ENCODE measurements at places on chromosomes 16 and 17.

- DNase-seq, result no peak
Observed at GRCh38 chr17:57078274-57078673, 6.8 kb upstream of the AKAP1 start.

GRCh38 chr16:66493490-66494401 is 56.2 kb downstream of the TK2 start:
- DNase-seq, result no peak

DNA sequence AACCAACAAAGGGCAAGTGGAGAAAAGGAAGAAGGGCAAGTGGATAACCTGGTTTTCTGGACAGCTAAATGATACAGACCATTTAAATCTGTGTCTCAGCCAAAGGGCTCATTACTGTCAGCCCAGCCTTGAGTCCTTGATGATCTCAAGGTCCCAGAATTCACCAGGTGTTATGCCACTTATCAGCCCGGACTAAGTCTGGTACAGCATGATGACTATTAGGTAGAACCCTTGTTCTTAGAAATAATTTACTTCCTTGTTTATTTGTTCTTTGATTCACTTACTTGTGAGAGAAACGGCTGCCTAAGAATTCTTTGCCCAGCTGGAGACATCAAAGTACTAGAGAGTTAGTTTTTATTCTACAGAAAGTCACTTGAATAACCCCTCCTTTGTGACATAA is 3.5 kb downstream of the PDILT start:
- no peak for DNase-seq

DNA sequence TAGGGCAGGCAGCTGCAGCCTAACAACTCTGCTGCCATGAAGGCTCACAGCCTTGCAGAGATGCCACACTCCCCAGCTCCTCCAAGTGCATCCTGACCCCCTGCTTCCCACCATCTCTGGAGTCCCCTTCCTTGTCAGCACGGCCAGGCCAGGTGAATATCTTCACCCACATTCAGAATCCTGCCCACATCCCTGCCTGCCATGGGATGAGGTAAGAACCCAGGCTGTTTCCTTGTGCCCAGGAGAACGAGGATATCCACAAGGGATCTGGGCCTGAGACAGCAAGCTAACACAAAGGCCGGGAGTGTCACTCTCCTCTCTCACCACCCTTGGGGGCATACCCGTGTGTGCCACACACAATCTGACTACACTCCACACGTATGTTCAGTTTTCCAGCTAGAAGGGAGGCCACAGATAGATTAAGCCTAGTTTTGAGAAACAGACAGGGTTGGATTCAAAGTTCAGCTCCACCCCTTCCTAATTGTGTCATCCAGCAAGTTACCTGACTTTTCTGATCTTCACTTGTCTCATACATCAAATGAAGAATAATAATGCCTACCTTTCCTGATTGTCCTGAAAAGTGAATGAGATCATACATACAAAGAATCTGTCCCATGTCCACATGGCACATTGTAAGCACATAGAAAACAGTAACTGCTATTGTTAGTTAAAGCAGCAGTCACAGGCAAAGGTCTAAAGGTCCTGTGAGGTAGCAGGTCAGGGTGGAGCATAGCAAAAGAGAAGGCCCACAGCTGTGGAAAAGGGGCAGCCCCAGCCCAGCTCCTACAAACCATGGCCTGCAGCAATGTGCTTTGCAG is 17.4 kb upstream of the SUPT4H1 start:
- DNase-seq, result no peak

DNA sequence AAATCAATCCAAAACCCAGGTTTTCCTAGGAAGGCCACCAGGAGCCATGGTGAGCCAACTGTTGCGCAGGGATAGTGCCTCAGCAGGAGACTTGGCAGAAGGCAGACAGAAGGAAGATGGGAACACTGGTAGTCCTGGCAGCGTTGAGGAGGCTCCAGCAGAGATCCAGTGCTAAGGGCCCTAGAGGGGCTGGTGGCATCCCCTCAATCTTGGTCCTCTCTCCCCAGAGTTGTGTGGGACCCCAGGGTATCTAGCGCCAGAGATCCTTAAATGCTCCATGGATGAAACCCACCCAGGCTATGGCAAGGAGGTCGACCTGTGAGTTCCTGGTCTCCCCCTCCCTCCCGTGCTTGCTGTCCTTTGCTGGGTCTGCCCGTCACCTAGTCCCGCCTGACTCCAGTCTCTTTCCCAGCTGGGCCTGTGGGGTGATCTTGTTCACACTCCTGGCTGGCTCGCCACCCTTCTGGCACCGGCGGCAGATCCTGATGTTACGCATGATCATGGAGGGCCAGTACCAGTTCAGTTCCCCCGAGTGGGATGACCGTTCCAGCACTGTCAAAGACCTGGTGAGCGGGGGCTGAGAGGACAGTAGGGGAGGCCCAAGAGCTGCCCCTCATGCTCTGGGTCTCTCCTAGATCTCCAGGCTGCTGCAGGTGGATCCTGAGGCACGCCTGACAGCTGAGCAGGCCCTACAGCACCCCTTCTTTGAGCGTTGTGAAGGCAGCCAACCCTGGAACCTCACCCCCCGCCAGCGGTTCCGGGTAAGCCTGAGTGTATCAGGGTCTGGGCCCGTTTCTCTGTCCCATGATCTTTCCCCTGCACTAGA is 5.7 kb downstream of the CFAP119 start:
- no peak for DNase-seq

DNA sequence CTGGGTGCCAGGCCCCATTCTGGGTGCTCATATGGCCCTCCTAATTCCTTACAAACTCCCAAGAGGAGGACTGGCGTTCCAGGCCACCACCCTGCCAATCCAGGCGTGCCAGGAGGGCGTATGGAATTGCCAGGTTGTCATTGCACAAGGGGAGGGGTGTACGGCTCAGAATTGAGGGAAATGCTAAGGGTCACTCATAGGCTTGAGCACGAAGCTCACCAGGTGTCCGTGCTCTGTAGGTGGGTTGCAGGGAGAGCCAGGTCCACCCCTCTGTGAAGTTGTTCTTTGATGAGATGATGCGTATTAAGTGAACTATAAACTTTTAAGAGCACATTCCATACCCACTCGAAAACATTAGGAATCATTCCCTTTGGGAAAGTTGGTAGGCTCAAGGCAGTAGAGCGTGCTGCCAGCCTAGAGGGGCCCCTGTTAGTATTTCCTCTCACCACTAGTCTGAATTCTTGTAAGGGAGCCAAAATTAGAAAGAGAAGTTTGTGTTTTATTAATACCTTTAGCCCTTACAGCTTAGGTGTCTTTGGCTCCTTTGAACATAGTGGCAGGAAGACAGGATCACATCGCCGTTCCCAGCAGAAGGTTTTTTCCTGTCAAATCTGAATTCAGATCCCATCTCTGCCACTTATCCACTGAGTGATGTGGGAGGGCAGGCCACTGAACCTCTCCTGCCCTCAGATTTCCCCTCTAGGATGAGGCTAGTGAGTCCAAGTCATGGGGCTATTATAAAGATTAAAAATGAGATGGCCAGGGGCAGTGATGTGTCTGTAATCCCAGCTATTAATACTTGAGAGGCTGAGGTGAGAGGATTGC is 38.7 kb upstream of the NFAT5 start:
- no peak for DNase-seq

DNA sequence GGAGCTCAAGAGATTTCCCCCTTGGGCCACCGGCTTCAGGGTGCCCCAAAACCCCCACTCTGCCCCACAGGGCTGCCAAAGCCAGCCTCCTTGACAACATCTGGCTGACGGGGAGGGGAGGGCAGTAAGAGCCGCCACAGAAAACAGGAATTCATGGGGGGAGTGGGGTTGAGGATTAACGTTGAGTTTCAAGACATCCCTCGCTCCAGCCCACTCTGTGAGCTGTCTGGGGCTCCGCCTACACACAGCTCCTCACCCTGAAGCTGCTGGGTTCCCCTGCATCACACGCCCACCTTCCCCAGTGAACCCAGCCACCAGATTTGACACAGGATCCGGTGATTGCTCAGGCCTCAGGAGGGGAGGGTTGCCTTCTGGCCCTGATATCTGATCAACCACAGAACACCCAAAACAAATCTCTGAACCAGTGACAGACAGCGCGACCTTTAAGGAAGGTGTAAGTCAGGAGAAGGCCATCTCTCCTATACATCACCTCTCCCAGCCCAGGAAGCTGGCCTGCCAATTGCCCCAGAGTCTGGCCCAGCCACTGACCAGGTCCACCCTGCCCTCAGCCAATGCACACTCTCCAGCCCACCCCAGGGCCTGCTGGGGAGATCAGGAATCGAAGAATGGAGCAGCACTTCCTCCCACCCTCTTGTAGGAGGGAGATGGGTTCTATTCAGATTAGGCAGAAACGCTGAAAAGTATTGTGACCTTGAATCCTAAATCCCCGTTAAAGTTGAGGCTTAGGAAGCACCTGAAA is 132.1 kb downstream of the CLEC16A start:
- no peak for DNase-seq

GRCh38 chr17:5784791-5785190 is 200.5 kb upstream of the NLRP1 start:
- DNase-seq, result no peak

DNA sequence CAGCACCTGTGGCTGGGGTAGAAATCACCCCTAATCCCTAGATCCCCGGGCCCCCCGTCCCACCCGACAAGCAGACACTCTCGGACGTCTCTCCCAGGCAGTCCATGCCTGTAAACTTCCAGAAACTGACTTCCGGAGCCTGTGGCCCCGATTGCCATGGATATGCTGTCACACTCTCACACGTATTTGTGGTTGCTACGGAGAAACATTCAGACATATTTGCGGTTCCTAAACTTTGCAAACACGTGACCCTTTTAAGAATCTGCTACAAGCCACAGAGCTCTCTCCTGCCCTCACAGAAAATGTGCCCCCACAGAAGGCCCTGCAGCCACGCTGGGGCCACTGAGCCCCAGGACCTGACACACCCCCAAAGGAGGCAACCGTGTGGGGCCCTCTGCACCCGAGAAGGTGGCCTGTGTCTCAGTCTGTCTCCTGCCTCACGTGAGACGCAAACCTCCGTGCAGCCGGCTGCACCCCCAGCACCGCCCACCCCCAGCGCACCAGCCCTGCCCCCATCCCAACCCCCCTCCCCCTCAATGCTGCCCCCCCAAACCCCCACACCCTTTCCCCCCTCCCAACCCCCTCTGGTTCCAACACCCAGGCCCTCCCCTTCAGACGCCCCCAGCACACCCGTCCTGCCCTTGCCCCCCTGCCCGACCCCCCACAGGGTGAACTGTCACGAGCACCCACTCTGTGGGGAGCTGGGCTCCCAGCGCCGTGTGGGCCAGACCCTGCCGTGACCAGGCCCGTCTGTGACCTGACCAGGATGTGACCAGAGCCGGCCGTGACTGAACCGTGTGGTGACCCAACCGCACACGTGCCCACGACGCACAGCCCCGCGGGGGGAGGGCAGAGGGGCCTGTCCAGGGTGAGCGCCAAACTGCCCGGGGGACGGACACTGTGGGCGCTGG is 66.3 kb upstream of the METRNL start:
- peak; percentile 79 for DNase-seq

- DNase-seq, result peak; percentile 36
Observed at GRCh38 chr16:87728026-87728425, 37.8 kb downstream of the KLHDC4 start.

DNA sequence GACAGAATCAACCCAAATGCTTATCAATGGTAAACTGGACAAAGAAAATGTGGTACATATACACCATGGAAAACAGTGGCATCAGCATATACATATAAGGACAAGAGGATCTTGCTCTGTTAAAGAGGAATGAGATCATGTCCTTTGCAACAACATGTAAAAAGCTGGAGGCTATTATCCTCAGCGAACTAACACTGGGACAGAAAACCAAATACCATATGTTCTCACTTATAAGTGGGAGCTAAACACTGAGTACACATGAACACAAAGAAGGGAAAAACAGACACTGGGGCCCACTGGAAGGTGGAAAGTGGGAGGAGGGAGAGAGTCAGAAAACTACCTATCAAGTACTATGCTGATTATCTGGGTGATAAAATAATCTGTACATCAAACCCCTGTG is 447.3 kb upstream of the MAF start:
- DNase-seq, result peak; percentile 41

- no peak for DNase-seq
Observed at GRCh38 chr16:23052908-23053580, 96.2 kb downstream of the USP31 start.

DNA sequence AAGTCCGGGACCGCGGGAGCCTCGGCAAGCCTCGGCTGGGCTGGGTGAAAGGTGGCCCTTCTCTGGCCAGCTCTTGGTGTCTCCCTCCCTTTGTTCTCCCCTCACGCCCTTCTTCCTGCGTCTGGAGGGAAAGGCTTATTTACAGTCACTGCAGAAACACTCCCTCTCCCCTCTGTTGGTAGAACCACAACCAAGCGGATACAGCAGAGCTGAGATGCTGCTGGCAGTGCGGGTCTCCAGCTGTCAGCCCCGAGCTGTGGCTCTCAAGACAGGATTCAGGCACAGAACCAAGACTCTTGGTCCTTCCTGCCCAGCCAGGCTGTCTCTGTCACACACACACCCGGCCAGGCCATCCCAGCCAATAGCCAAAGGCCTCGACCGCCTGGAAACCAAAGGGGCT is 133.3 kb downstream of the ENGASE start:
- DNase-seq, result no peak

GRCh38 chr16:55630774-55631173 is 25.0 kb upstream of the SLC6A2 start:
- DNase-seq, result no peak

DNA sequence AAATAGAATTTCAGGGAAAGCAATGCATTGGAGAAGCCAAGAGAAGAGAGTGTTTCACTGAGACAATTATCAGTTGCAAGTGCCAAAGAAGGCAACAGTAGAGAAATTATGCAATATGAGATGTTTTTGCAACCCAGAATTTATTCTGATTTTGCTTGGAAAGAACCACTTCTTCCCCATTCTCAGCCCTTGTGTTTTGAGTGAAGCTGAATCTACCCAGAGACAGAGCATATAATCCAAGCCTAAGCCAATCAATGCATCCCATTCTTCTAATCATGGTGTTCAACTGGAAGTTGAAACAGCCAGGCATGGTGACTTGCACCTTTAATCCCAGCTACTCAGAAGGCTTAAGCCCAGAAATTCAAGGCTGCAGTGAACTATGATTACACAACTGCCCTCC is 6.9 kb upstream of the SCNN1G start:
- no peak for DNase-seq

- peak; percentile 38 for DNase-seq
Observed at GRCh38 chr17:51263006-51263405, 2.7 kb downstream of the UTP18 start.

- DNase-seq, result peak; percentile 9
Observed at GRCh38 chr17:48322060-48322459, 108.0 kb downstream of the SKAP1 start.

DNA sequence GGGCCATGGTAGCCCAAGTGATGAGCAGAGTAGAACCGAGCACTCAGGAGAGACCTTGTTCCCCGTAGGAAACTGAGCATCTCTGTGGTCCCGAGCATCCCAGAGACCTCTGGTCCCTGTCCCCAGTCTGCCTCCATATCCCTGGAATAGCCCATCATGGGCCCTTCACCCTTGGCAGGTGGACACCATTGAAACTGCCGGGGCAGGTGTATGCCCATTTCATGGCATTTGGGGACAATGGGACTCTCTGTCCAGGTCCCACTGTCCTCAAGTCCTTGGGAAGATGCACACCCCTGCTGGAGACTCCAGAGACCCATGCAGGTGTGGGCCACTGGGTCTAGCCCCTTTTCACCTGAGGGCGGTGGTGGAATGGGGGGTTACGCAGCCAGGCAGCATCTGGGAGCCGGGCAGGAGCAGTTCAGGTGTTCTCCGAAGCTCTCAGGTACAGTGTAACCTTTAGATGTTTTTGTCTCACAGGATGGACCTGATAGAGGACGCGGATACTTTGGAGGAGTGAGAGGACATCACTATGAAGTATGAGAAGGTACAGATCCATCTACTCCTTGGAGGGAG is 75.9 kb downstream of the GOSR1 start:
- DNase-seq, result no peak

- peak; percentile 74 for DNase-seq
Observed at GRCh38 chr17:32141258-32141657, 1.0 kb upstream of the RHOT1 start.
